ENCODE measurements at places on chromosomes 16 and 17. TPM values are rescaled to one million over a fixed set of nuclear protein-coding genes. Genes with fewer than 3 reads are reported as not detected.
A peak's percentile ranks its signal among the peaks of the same experiment; 100 is the strongest.

GRCh38 chr17:49548506-49549310, 27.0 kb upstream of the NXPH3 start:
- peaks cover 4% of the 10 kb centered on the region for H3K36me3 ChIP-seq
- H3K27ac ChIP-seq = no peak overlapping the region
- no peak overlapping the region for H3K4me3 ChIP-seq
- peaks cover 17% of the 10 kb centered on the region for H3K27me3 ChIP-seq

- no peaks in the 10 kb centered on the region for H3K36me3 ChIP-seq
- H3K27me3 ChIP-seq = no peaks in the 10 kb centered on the region
- H3K4me1 ChIP-seq = peaks cover 10% of the 10 kb centered on the region
- H3K27ac ChIP-seq = peak overlapping the region; percentile 75
- H3K4me3 ChIP-seq = peak overlapping the region; percentile 89
Measured at GRCh38 chr16:1413684-1414531, 596 bp downstream of the UNKL start.

- no peak overlapping the region for H3K4me3 ChIP-seq
- H3K36me3 ChIP-seq = peaks cover 3% of the 10 kb centered on the region
- peaks cover 86% of the 10 kb centered on the region for H3K27me3 ChIP-seq
- H3K4me1 ChIP-seq = peaks cover 6% of the 10 kb centered on the region
Measured at GRCh38 chr17:79374087-79374689, 236.7 kb downstream of the RBFOX3 start.

DNA sequence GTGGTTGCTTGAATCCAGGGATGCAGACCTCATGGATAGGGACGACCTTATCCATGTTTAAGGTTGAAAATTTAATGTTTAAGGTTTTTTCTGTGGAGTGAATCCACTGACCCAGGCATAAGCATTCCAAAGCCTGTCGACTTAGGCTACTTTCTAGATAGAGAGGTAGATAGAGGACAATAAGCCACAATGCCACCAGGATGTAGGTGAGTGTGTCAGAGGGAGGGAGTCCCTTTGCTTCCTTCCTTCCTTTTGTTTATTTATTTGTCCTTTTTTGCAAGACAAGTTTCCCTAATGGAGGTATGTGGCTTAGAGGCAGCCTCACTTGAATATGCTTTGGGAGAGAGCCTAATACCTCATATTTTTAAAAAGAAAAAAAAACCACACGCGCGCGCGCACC, 834.2 kb upstream of the SOX9 start:
- H3K4me3 ChIP-seq = no peak overlapping the region
- DNase-seq = no peak
- H3K27ac ChIP-seq = no peak overlapping the region
- H3K4me1 ChIP-seq = no peaks in the 10 kb centered on the region

- H3K4me3 ChIP-seq = peak overlapping the region; percentile 68
- no peak for DNase-seq
- H3K36me3 ChIP-seq = peaks cover 2% of the 10 kb centered on the region
- no peaks in the 10 kb centered on the region for H3K27me3 ChIP-seq
- H3K4me1 ChIP-seq = peaks cover 12% of the 10 kb centered on the region
- no peak overlapping the region for H3K27ac ChIP-seq
Measured at GRCh38 chr17:4369557-4370230, 3.2 kb upstream of the UBE2G1 start.

- peak; percentile 17 for DNase-seq
- H3K36me3 ChIP-seq = no peaks in the 10 kb centered on the region
- peak overlapping the region; percentile 79 for H3K4me3 ChIP-seq
- no peak overlapping the region for H3K27ac ChIP-seq
- H3K4me1 ChIP-seq = peaks cover 18% of the 10 kb centered on the region
Measured at GRCh38 chr17:17305281-17305801, 2.2 kb downstream of the NT5M start.

DNA sequence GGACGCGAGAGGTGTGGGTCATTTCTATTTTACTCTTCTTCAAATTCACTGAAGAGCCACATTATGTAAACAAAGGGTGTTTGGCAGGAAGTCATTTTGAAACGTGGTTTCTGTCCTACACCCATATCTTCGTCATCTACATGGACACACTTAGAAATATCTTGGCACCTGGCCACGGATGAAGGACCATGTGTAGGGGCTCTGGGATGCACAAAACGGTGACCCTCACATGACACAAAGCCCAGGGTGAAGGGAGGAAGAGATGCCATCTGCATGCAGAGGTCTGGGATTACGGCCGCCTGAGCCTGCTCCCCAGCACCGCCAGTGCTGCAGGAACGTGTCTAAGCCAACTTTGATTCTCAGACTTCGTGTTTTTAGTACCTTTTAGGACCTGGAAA, 130.2 kb upstream of the CHMP6 start:
- no peak for DNase-seq
- peaks cover 10% of the 10 kb centered on the region for H3K36me3 ChIP-seq
- no peaks in the 10 kb centered on the region for H3K27me3 ChIP-seq
- H3K4me1 ChIP-seq = peaks cover 38% of the 10 kb centered on the region

GRCh38 chr17:36127911-36128310, 24.3 kb downstream of the CCL4 start:
- peaks cover 55% of the 10 kb centered on the region for H3K27me3 ChIP-seq
- no peak for DNase-seq
- no peaks in the 10 kb centered on the region for H3K4me1 ChIP-seq
- H3K36me3 ChIP-seq = no peaks in the 10 kb centered on the region
- peak overlapping the region; percentile 53 for H3K27ac ChIP-seq

The CACNG1 gene
- not detected for total RNA-seq

The MYCBPAP gene
- total RNA-seq = 1.2 TPM

The RDM1 gene
- total RNA-seq = not detected

The TMEM238L gene
- total RNA-seq = not detected

Measured in T-helper 17 cell (primary cell).